Activated CD8-positive, alpha-beta T cell treated with anti-CD3 and anti-CD28 coated beads for 36 hours (primary cell): ENCODE measurements at places on chromosomes 5 and 9. TPM values are rescaled to one million over a fixed set of nuclear protein-coding genes. Genes with fewer than 3 reads are reported as not detected.

DNA sequence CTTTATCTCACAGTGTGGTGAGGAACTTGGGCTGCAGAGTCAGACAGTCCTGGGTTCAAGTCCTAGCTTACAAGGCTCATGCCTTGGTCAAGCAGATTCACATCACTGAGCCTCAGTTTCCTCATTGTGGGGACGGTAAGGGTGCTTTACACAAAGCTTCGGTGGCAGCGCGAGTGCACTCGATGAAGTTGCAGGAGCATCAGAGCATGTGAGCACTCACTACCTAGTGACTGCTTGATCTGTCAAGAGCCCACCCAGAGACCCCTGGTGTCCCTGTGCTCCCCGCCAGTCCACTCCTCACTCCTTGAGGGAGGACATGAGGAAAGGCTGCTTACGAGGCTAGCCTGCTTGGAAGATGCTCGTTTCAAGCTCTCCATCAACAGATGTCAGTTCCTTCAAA lies 56.2 kb upstream of the GARNL3 start:
- no peak for DNase-seq

- DNase-seq, result no peak
These were observed 471.4 kb downstream of the MAN2A1 start for GRCh38 chr5:110161162-110161561.

- peak; percentile 40 for DNase-seq
These were observed 59.6 kb upstream of the SLC27A6 start for GRCh38 chr5:128905568-128906110.

DNA sequence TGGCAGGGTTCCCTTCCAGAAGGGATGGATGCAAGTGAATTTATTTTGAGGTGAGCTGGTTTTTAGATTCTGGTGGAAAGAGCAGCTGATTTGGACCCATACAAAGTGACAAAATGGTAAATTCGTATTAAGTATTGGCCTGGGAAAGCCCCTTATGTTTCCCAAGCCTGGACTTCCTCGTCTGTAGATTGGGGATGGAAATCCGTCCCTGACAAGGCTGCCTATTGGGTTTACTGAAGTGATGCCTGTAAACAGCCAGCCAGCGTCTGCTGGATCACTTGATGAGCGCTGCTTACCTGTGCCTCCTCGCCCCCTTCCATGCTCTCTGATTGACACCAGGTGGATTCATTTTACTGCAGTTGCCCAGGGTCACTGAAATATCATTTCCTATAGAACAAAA lies 233.8 kb downstream of the GADD45G start:
- DNase-seq, result no peak

DNA sequence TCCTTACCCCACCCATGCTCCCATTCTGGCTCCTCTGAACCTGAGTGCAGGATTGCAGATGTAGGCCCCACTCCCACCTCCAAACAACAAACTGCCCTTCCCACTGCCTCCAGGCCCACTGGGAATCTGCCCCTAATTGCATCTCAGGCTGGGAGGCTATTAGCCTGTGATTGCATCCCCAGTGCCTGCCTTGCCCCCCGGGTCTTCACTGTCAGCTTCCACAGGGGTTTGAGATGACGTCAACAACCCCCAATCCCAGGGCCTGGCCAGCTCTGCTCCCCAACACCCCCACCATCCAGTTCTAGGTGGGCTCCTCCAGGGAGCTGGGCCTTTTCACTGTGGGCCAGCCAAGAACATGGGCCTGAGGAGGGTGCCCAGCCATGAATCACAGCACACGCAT lies 91.5 kb downstream of the PCDH1 start:
- DNase-seq, result no peak

The KLF4 gene
- total RNA-seq, result 1.7 TPM

DNA sequence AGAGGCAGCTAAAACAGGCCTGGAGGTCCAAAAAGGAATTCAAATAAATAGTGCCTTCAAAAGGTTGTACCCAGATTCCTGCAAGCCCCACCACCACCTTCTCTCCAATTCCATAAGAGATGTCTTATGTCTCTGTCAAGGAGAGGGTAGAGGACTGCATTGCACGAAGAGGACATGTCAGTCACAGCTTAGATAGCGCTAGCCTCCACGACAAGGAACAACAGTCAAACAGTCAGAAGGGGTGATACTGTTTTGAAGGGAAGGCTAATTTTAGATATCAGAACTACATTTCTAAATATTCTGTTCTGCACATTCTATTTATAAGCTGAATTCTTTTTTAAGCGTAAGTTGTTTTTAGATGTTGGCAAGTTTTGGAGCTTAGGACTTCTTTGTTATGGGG lies 34.2 kb downstream of the PLAC8L1 start:
- DNase-seq, result no peak

The SLC27A6 gene
- not detected for total RNA-seq

- DNase-seq, result no peak
These were observed 36.4 kb downstream of the PWWP2A start for GRCh38 chr5:160082614-160083500.

The GMCL2 gene
- total RNA-seq, result not detected

- DNase-seq, result no peak
These were observed 3.1 kb downstream of the SPACA9 start for GRCh38 chr9:132881826-132882225.

- no peak for DNase-seq
These were observed 3.7 kb downstream of the SYK start for GRCh38 chr9:90805006-90805996.

DNA sequence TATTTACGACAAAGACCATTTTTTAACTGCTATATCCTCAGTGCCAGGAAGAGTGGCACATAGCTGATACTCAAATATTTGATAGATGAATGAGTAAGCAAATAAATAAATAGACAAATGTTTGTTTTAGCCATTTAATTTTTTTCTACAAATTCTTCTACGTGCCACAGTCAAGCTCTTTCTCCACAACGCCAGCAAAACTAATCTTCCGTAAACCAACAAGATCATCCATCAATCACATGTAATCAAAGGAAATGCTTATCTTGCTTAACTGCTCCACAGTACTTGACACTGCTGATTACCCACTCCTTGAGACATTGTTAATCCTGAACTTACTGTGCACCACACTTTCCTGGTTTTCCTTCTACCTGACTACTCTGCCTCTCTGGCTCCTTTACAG lies 136.7 kb downstream of the EDIL3 start:
- no peak for DNase-seq

DNA sequence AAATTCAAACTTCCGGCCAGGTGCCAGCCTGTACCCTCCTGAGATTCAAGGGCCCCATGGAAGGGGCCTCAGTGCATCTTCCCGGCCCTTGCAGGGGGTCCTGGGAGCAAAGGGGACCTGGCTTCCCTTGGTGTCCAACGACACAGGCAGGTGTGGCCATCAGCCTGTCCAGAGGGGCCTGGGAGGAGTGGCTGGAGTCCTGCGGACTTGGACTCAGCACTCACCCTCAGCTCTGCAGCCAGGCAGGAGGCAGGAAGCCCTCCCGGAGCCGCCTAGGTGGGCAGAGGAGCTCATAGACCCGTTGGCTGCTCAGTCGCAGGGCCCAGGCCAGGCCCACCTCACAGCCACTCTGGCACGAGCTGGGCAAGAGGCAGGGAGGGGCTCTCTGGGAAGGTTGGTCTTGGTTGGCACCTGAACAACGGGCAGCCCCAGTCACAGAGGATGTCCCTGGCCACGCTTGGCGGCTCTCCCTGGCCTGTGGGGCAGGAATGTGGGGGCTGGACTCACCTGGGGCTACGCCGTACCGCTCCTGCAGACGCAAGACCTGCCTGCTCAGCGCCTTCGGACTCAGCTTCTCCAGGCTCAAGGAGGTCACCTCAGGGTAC lies 53.8 kb upstream of the NRARP start:
- DNase-seq, result no peak

DNA sequence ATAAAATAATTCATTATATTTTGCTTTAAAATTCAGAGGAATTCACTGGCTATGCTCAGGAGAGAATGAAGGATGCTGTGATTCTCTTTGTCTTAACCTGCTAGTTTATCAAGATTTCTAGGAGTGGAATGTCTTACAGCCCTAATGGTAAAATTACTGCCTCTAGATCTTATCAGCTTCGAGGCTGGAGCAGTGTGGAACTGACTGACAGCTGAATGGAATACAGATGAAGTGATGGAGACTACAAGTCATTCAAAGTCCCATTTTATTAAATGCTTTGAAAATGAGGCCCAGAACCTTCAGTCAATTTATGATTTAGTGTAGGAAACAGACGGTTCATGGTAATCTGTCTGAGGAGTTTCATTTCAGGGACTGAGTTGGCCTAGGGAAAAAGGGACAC lies 202.1 kb downstream of the RFX3 start:
- no peak for DNase-seq

DNA sequence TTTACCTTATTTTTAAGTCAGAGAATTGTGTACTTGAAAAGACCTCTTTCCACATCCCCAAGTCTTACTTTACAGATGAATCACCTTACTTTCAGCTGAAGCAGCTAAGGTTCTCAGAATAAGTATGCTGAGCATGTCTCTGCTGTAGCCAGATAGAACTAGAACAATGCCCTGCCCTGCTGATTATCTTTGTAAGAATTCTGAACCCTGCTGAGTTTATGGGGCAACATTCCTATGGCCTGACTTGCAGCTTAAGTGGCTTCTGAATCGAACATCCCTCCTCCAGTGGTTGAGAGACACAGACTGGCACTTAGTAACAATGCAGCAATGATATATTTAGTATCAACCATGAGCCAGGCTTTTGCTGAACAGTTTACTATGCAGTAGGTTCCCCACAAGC lies 592.0 kb upstream of the WWC1 start:
- no peak for DNase-seq

DNA sequence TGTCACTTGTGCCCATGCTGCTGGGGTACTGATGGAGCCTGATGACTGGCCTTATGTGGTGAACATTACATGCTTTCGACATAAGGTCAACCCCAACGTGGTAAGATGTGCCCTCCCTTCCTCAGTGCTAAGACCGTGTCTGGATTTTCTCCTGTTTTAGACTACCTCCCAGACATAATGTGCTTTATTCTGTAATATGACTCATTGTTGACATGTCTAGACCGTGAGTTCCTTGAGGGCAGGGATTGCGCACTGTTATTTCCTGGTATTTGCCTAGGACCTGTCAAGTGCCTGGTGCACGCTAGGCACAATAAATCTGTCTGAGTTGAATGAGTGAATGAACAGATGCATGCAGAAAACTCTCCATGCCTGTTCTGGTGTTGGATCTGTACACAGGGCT lies 346.0 kb downstream of the KDM4C start:
- no peak for DNase-seq

- DNase-seq, result no peak
These were observed 39.0 kb upstream of the POC5 start for GRCh38 chr5:75756211-75756610.

GRCh38 chr5:110852053-110852452 lies 113.2 kb downstream of the SLC25A46 start:
- DNase-seq, result no peak

The ARPC5L gene
- total RNA-seq, result 73.9 TPM

The BAAT gene
- total RNA-seq, result not detected

- DNase-seq, result no peak
These were observed 7.3 kb downstream of the COL5A1 start for GRCh38 chr9:134648701-134649530.

- no peak for DNase-seq
These were observed 114.4 kb downstream of the PBX3 start for GRCh38 chr9:125861405-125862058.

The GRIA1 gene
- total RNA-seq, result not detected

GRCh38 chr9:91428927-91429351 lies 5.3 kb upstream of the NFIL3 start:
- no peak for DNase-seq

- DNase-seq, result no peak
These were observed 559.4 kb downstream of the DNAH5 start for GRCh38 chr5:13385066-13385465.

The EPB41L4B gene
- total RNA-seq, result 0.34 TPM

- DNase-seq, result no peak
These were observed 44.6 kb upstream of the SEMA4D start for GRCh38 chr9:89542401-89543021.

The AQP7 gene
- total RNA-seq, result not detected

The ENTREP1 gene
- total RNA-seq, result not detected

GRCh38 chr5:150561571-150562275 lies 53.8 kb downstream of the NDST1 start:
- no peak for DNase-seq

GRCh38 chr9:128286440-128286839 lies 10.4 kb downstream of the SWI5 start:
- DNase-seq, result no peak

The QRFP gene
- total RNA-seq, result not detected

The TAF11L10 gene
- not detected for total RNA-seq

DNA sequence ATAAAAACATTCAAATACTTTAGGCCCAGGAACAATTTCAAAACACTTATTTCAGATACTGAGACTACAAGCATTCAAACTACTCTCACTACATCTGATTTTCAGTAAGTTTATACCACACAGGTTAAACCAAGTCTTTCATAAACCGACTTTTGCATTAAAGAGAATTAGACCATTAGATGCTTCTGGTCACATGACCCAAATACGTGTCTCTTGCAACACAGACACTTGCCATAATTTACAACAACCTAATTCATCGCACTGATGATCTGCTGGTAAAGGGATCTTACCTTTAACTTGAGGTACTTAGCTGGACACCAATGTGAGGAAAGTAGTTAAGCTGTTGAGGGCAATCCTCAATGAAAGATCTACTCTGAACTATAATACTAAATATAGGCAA lies 3.2 kb downstream of the HNRNPH1 start:
- no peak for DNase-seq

- no peak for DNase-seq
These were observed 229.7 kb downstream of the TLE4 start for GRCh38 chr9:79801459-79801858.

The SOX30 gene
- total RNA-seq, result 0.11 TPM

GRCh38 chr9:83403527-83404238 lies 134.5 kb downstream of the FRMD3 start:
- no peak for DNase-seq

DNA sequence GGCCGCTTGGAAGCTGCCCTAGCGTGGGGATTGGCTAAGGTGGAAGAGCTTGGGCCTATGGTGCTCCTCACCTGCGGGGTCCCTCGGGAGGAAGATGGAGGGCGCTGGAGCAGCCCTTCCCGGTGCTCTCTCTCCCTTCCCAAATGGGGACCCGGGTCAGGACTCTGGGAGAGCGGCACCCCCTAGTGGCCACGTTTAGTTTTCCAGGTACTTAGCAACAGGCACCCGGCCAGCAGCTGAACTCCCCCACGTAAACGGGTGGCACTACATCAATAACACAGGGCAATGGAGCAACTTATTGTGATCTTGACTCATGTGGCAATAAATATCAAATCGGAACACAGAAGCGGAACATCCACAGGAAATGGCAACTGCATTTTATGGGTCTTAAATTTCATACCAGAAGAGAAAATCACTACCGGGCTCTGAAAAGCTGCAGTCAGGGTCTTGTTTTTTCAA lies 316.6 kb downstream of the AGTPBP1 start:
- peak; percentile 77 for DNase-seq

The C5orf34 gene
- total RNA-seq, result 10.5 TPM

DNA sequence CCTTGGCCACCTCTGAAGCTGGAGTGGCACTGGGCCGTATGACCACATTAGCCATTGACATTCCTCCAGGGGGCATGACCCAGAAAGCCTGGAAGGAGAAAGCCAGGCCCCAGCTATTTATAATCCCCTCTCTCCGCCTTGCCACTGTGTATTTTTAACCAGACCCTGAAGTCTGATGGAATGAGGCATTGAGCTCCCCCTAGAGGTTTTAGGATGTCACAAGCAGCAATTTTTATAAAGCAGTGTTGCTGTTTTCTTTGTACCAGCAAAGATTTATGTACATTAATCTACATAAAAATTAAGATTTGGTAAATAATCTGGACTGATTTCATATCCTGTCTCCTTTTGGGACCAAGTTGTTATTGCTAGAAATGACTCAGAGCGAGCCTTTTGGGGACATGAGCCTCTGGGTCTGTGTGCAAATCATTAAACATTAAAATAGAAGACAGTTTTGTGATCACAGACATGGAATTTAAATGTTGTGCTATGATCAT lies 127.1 kb downstream of the TRIO start:
- peak; percentile 6 for DNase-seq

The SH3TC2 gene
- total RNA-seq, result not detected
